ENCODE measurements at places on chromosomes 2 and 18. TPM values are rescaled to one million over a fixed set of nuclear protein-coding genes. Genes with fewer than 3 reads are reported as not detected.

- no peak for DNase-seq
These were observed 1116.9 kb upstream of the CNTNAP5 start for GRCh38 chr2:122908159-122908558.

The FOXD4L1 gene
- 0.14 TPM for total RNA-seq

- DNase-seq: no peak
These were observed 34.0 kb upstream of the SLC66A3 start for GRCh38 chr2:11121099-11121822.

DNA sequence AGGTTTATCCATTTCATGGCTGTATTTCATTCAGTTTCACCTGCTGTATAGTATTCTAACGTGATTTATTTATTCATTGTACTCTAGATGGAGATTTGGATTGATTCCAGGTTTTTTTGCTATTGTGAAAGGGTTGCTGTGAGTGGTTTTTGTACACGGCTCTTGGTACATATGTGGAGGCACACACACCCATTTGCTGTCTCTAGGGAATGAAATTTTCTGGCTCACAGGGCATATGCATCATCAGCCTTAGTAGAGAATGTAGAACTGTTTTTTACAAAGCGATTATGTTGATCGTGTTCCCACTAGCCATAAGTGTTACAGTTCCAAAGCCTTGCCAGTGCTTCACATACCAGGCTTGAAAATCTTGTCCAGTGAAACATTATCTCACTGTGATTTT is 5.1 kb downstream of the SPTBN1 start:
- no peak for DNase-seq

DNA sequence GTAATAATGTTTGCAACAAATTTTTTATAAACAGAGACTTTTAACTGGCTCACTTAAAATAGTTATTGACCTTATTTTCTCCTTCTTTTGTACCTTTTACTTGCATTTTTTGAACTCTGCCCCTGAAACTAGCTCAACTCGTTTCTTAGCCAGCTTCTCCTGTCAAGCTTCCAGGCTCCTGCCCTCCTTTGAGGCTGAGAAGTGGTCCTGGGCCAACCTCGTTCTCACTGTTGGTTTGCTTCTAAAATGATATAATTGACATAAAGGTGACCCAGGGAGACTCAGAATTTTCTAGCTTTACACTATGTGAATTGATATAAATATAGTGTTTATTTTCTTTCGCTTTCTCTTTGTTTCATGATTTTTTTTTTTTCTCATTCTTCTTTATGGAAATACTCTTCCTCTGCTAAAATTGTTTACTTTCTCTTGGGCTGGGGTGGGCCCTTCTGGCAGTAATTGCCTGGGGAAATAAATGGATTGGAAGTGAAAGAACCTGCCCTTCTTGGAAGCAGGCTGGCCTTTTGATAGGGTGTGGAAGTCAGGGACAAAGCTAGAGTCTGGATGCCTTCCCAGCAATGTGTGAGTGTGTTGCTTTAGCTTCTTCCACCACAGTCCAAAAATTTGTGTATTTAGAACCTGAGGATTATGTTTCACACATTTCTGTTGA is 30.7 kb downstream of the GPD2 start:
- DNase-seq: no peak

- no peak for DNase-seq
These were observed 151.5 kb upstream of the MYCN start for GRCh38 chr2:15788830-15789229.

DNA sequence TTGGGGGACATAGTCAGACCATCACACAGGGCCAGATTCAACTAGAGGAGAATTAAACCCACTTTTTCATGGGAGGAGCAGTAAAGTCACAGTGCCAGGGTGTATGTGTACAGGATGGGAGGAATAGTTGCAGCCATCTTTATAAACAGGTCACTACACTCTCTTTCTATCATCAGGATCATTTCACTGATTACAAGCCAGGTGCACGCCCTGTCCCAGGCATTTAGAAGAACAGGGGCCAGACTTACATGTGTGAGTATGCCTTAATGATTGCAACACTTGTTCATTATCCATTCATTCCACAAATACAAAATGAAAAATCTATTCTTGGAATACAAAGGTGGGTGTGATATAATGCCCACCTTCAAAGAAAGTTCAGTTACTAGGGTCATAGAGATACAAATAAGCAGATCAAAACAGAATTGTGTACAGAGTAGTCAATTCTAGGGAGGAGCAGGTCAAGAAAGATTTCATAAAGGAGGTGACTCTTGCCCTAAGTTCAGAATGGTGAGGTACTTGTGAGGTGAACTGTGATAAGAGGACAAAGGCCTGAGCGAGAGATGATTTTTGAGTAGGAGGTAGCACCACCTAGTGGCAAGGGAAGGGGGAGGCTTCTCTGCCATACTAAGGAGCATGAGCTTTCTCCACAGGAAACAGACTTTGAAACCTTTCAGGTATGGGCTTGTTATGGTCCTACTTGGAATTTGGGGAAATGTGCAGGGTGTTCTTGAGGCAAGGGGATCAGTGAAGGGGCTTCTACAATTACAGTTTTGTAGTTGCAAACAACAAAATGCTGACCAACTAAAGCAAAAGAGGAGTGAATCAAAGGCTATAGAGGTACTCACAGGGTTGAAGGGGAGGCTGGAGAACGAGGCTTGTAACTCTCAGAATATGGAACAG is 156.3 kb downstream of the SUCLG1 start:
- DNase-seq: peak; percentile 21

The ADGRF3 gene
- 3.1 TPM for total RNA-seq

The DLX1 gene
- 0.09 TPM for total RNA-seq

DNA sequence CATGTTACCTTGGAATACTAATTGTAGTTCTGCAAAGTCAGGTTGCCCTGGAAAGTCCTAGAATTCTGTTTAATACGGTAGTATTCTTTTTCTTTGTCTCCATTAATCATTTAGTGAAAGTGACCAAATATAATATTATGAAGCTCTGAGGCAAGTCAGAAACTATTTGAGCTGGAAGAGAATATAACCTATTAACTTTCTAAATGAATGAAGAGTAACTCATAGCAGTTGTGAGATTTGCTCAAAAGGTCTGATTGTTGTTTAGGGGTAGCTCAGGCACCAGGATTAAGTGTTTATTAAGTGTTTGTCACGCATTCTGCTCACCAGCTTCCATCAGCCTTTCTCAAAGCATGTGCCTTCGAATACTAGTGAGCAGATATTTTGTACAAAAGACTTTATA is 46.7 kb upstream of the SERPINE2 start:
- no peak for DNase-seq

The CDKL4 gene
- 0.11 TPM for total RNA-seq

The DHRS9 gene
- 3.3 TPM for total RNA-seq

GRCh38 chr2:229454934-229455631 is 184.0 kb upstream of the PID1 start:
- DNase-seq: no peak

DNA sequence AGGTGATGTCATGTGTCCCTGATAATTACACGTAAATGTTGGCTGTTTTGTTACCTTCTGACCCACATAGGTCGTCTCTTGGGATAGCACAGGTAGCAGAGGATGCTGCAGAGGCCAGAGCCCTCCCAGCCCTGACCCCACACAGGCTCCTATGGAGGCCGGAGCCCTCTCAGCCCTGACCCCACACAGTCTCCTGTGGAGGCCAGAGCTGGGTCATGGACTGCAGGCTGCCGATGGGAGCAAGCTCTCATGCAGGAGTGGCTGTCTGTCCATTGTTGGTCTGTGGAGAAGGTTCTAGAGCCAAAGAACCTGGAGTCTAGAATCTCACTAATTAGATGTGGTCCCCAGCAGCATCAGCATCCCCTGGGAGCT is 155.5 kb downstream of the LDLRAD4 start:
- DNase-seq: no peak

DNA sequence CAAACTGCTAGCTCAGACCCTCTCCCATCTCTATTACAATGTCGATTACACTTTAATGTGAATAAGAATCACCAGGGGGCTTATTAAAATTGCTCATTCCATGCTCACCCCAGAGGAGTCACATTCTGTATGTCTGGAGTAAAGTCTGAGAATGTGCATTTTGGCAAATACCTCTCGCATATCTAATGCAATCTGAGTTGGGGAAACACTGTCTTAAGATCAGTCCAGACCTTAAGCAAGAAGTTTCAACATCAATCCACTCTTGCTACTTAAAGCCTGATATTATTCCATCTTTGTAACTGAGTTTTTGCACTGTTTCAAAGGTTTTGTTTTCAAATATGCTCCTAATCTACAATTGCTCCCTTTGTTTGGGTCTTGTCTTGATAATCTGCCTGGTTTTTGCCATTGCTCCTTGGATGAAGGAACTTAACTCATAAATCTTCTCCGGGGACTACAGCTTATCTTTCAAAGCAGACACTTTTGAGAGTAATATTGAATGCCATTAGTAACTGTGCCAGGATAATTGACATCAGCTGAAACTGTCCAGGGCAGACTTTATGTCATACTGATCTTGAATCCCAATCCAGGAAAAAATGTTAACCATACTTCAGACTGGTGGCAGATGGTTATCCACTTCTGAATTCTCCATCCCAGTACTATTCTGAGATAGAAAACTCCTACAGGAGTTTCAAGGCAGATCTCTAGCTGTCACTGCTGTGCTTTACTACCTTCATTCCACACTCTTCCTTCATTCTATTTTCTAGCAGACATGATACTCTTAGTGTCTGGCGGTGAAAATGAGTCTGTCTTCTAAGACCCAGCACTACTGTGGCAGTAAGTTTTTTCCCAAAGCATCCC is 200.9 kb downstream of the ERBB4 start:
- no peak for DNase-seq

GRCh38 chr2:201952187-201952586 is 81.5 kb upstream of the FZD7 start:
- DNase-seq: no peak

The RGPD4 gene
- 0.07 TPM for total RNA-seq

- DNase-seq: no peak
These were observed 52.9 kb upstream of the LINC00305 start for GRCh38 chr18:64201781-64202180.

- no peak for DNase-seq
These were observed 3.3 kb upstream of the GALNT14 start for GRCh38 chr2:31141443-31142085.

The MC2R gene
- not detected for total RNA-seq

The ACVR1C gene
- total RNA-seq: 0.57 TPM

The C2orf72 gene
- 0.96 TPM for total RNA-seq

DNA sequence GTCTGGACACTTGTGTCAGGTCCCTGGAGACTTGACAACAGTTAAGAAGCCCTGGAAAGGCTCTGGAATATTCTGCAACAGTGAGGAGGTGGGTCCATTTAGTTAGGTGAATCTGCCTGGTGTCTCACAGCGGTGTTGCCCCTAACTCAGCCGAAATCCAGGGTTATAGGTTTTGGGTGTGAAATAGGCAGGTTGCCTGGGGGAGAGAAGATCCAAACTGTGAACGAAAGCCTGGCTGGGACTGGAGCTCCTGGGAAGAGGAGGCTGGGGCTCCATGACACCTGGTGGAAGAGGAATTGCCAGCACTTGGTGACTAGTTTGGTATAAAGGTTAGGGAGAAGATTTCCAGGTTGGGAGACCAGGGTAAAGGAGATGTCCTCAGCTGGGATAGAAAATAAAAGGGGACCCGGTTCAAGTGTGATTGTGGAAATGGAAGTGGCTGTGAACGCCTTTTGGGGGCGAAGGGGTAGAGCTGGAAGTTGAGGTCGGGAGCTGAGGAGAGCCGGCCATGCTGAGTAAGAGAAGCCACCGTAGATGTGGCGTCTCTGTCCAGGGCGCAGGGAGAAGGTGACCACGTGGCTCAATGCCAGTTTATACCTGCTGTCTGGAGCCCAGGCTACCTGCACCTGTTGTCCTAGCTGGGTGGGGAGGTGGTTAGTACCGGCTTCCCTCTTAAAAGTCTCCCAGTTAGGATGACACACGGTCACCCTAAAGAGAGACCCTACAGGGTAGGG is 3.0 kb upstream of the GAREM2 start:
- DNase-seq: no peak

The SMYD1 gene
- total RNA-seq: not detected

DNA sequence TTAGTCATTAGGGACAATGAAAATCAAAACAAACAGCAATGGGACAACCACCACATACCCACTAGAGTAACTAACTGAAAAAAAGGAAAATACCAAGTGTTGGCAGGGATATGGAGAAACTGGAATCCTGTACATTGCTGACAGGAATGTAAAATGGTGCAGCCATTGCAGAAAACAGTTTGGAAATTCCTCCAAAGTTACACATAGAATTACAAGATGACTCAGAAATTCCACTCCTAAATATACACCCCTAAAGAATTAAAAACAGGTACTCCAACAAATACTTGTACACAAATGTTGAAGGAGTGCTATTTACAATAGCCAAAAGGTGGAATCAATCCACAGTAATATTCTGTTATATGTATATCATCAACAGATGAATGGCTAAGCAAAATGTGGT is 110.9 kb downstream of the ROCK1 start:
- DNase-seq: no peak

The ZCCHC2 gene
- 48.6 TPM for total RNA-seq

The TMEM182 gene
- total RNA-seq: 4.1 TPM

- DNase-seq: no peak
These were observed 50.4 kb upstream of the RAPH1 start for GRCh38 chr2:203585516-203585915.

The DSG1 gene
- total RNA-seq: not detected

DNA sequence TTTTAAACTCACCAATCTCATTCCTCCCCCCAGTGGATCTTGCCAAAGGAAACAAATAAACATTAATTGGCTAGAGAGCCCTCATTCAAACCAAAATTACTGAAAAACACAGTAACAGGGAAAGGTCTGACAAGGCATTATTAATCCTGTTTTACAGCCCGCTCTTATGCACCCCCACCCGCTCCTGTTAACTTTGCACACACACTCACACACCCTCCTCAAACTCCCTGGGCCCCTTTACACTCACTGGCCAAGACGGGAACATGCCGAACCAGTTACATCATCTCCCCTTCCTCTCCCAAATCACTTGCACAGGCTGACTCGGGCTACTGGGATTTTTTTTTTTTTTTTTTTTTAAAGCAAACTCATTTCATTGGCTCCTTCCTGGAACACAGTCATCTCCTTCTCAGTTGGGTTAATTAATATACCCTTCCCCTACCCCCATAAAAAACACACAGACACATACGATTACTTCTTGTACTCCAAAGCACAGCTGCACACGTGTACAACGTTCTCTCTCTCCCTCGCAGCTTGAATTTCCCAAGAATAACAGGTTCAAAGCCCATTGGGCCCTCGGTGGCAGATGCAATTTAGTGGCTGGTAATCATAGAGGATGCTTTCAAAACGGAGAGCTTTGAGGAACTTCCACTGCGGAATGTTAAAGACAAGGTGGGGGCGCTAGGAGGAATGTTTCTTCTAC is 31.8 kb downstream of the KLF7 start:
- no peak for DNase-seq
